ENCODE measurements at places on chromosomes 12 and 14. TPM values are rescaled to one million over a fixed set of nuclear protein-coding genes. Genes with fewer than 3 reads are reported as not detected.

GRCh38 chr12:114165921-114166320, 199.8 kb upstream of the RBM19 start:
- H3K36me3 ChIP-seq, result no peaks in the 10 kb centered on the region
- H3K4me3 ChIP-seq, result no peak overlapping the region
- no peak for DNase-seq
- H3K27me3 ChIP-seq, result peaks cover 7% of the 10 kb centered on the region
- H3K27ac ChIP-seq, result no peak overlapping the region
- H3K4me1 ChIP-seq, result no peaks in the 10 kb centered on the region

- no peak within 1 kb of the TSS for H3K27ac ChIP-seq
- peaks cover 38% of the 10 kb centered on the region for H3K27me3 ChIP-seq
- peak within 1 kb of the TSS; percentile 50 for H3K4me3 ChIP-seq
- H3K36me3 ChIP-seq, result no peaks in the 10 kb centered on the region
Observed at GRCh38 chr12:33439587-33440011, at the start of gene SYT10. SYT10 (minus strand) TSS chr12:33439819; CDS start chr12:33439522, 297 bp downstream.

DNA sequence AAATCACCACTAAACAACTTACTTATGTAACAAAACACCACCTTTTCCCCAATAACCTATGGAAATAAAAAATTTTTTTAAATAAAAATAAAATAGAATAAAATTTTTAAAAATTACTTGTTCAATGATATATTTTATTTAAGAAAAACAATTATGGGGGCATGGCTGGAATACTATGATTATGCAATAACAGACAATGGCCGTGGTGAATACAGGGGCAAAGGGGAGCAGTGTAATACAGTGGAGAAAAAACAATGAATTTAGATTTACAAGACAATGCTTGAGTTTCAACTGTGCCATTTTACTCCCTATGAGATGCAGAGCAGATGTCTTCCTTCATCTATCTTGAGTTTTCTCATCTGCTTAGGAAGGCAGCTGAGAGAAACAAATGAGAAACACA, 72.9 kb downstream of the BLTP3B start:
- H3K36me3 ChIP-seq, result peaks cover 54% of the 10 kb centered on the region
- no peak overlapping the region for H3K4me3 ChIP-seq
- no peak overlapping the region for H3K27ac ChIP-seq
- DNase-seq, result no peak
- H3K4me1 ChIP-seq, result no peaks in the 10 kb centered on the region
- H3K27me3 ChIP-seq, result no peaks in the 10 kb centered on the region

DNA sequence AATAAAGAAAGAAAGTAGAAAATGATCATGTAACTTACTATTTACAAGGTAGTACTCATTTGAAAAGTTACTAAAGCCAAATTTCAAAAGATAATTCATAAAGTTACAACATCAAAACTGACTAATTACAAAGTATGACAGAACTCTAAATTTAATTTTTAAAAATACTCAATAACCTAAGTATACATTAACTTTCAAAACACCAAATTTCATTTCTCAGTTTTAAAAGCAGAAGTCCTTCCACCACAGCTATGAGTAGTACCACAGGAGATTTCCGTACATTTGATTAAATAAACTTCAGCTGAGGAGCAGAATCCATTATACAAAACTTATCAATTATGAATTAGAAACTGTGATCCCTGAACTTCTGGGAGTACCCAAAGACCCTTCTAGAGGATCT, 100.8 kb upstream of the BBS10 start:
- no peak overlapping the region for H3K4me3 ChIP-seq
- DNase-seq, result no peak
- H3K4me1 ChIP-seq, result peaks cover 39% of the 10 kb centered on the region
- H3K36me3 ChIP-seq, result peaks cover 9% of the 10 kb centered on the region
- H3K27me3 ChIP-seq, result no peaks in the 10 kb centered on the region
- no peak overlapping the region for H3K27ac ChIP-seq

DNA sequence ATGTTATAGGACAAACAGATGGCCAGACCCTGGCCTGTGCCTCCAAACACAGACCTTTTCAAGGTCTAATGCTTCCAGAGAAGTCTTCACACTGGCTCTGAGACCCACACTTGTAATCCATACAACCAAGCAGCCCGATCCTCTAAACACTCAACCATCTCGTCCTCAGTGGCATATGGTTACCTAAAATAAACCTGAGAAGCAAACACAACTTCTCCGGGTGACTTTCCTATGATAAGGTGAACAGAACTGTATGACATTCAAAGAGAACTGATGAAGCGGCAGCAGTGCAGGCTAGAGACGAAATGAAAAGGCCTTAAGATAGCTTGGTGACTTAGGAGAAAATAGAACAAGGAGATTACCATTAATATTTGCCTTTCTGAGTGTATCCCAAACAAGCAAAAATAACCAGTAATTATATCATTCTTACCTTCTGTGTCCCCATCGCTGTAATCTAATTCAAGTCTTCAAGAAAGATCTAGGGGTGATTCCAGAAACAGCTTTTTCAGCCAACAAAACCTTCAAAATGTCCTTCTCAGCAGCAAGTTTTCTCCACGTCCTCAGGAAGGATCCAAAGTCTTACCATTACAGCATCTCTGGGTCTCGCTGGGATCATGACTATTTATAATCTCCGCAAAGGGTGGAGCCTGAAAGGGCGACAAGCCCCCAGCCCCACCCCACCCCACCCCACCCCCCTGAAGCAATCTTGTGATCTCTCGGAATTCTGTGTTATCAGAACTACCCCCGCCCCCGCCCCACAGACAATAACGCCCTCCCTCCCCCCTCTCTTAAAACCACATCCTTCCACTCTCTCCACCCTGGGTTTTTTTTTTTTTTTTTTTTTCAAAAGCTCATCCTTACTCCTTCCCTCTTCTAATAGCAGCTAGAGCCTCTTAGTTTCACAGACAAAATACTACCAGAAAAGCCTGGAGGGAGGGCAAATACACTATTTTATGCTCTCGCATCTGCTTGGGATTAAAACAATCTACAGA, at the start of gene SLC2A3:
SLC2A3 (minus strand) TSS at position 598 of the 992 bp plus-strand sequence; CDS start at position 445, 153 bp downstream.
- peaks cover 16% of the 10 kb centered on the region for H3K4me1 ChIP-seq
- peak; percentile 91 for DNase-seq
- no peaks in the 10 kb centered on the region for H3K36me3 ChIP-seq
- H3K4me3 ChIP-seq, result no peak within 1 kb of the TSS
- no peaks in the 10 kb centered on the region for H3K27me3 ChIP-seq
- no peak within 1 kb of the TSS for H3K27ac ChIP-seq

- no peaks in the 10 kb centered on the region for H3K4me1 ChIP-seq
- no peak overlapping the region for H3K27ac ChIP-seq
- no peaks in the 10 kb centered on the region for H3K36me3 ChIP-seq
- H3K27me3 ChIP-seq, result peaks cover 4% of the 10 kb centered on the region
Observed at GRCh38 chr14:76591266-76591665, 170.0 kb upstream of the VASH1 start.

DNA sequence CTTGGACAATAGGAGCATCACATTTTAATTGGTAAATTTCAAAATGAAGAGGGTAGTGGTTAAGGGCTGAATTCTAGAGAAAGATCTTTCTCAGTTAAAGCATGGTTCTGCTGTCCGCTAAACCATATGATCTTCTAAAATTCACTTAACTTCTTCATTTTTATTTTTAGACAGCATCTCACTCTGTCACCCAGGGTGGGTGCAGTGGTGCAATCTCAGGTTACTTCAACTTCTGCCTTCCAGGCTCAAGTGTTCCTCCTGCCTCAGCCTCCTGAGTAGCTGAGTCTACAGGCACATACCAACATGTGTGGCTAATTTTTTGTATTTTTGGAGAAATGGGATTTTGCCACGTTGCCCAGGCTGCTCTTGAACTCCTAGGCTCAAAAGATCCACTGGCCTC, 226.7 kb upstream of the ABCD2 start:
- H3K4me3 ChIP-seq, result no peak overlapping the region
- DNase-seq, result no peak
- no peak overlapping the region for H3K27ac ChIP-seq
- peaks cover 9% of the 10 kb centered on the region for H3K36me3 ChIP-seq
- H3K4me1 ChIP-seq, result no peaks in the 10 kb centered on the region
- H3K27me3 ChIP-seq, result peaks cover 1% of the 10 kb centered on the region

- no peaks in the 10 kb centered on the region for H3K4me1 ChIP-seq
- H3K27ac ChIP-seq, result no peak overlapping the region
- DNase-seq, result no peak
- no peaks in the 10 kb centered on the region for H3K27me3 ChIP-seq
- no peaks in the 10 kb centered on the region for H3K36me3 ChIP-seq
- H3K4me3 ChIP-seq, result no peak overlapping the region
Observed at GRCh38 chr12:88334271-88334670, 192.2 kb downstream of the TMTC3 start.

Gene MUCL1
- total RNA-seq, result not detected

DNA sequence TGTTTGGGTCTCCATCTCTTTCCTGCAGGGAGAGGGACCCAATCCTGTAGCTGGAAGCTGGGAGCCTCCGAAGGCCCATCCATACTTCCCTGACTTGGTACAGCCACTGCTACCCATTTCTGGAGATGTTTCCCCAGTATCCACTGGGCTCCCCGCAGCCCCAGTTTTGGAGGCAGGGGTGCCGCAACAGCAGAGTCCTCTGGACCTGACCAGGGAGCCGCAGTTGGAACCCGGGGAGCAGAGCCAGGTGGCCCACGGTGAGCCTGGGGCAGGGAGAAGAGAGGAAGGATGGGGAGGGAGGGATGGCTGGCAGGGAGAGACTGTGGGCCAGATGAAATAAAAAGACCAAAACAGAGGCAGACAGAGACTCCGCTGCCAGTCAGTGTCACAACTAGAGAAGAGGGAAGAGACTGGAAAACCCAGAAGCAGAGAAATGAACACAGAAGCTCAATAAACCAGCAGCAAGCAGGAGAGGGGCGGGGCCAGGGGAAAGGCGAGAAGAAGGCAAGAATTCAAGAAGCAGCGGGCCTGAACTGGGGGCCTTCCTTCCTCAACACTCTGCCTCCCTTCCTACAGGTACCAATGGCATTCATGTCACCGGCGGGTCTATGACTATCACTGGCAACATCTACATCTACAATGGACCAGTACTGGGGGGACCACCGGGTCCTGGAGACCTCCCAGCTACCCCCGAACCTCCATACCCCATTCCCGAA, 6.3 kb downstream of the LTBR start:
- no peak for DNase-seq
- H3K36me3 ChIP-seq, result no peaks in the 10 kb centered on the region
- no peak overlapping the region for H3K27ac ChIP-seq
- H3K4me1 ChIP-seq, result peaks cover 5% of the 10 kb centered on the region

DNA sequence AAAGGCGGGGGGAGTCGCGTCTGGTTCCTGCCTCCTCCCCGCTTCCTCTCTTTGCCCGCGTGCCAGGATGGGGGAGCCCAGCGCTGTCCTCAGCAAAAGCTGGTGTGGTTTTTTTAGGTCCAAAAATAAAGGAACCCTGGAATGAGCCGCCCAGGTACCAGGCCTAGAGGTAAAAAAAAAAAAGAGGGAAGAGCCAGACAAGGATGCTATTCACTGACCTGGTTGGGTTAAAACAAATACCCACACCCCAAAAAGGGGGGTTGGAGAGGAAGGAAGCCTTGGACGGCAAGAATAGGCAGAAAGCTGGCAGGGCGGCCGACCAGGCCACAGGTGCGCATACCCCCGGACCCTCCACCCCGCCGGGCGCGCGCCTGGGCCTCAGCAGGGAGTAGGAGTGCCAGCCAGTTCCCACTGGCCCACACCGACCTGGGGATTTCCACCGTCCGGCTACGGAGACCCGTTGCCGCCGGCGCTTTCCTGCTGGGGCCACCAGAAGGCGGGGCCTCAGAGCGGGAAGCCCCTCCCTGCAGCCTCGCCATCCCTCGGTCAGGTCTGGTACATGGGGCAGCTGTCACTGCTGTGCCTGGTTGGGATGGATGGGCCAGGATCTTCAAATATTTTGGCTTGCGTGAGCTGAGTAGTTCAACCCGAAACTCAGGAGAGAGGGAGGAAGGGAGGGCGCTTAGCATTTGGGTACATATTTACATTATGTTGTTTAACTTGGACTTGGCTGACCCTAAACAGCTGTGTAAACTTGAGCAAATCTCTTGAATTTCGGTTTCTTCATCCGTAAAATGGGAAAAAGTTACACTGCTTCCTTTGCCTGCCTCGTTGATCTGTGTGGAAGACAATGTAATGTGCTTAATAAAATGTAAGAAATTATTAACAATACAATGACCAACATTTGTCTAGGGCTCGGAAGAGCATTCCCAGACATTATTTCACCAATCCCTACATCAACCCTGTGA, 5.4 kb upstream of the IRF2BPL start:
- peaks cover 81% of the 10 kb centered on the region for H3K4me1 ChIP-seq
- DNase-seq, result peak; percentile 73

DNA sequence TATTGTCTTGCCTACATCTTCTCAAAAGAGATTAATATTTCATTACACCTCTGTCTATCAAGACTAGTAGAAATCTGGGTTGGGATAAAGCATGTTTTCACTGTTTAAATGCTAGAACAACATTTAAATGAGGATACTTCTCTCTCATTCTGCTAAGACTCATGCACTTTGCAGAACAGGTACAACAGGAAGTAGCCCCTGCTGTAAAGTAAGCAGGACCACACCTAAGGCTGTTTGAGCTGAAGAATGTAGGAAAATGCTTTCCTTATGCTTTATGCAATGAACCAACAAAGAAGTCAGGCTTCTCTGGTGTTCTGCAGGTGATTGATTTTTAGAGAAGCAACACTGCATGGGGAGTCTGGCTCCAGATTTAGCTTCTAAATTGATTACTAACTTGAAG, 89.4 kb downstream of the PAX9 start:
- no peaks in the 10 kb centered on the region for H3K36me3 ChIP-seq
- DNase-seq, result no peak
- H3K4me3 ChIP-seq, result no peak overlapping the region
